ENCODE measurements at places on chromosomes 1 and 21.
A peak's percentile ranks its signal among the peaks of the same experiment; 100 is the strongest.

- DNase-seq = no peak
Measured at GRCh38 chr1:89844241-89844807, 23.5 kb downstream of the LRRC8D start.

DNA sequence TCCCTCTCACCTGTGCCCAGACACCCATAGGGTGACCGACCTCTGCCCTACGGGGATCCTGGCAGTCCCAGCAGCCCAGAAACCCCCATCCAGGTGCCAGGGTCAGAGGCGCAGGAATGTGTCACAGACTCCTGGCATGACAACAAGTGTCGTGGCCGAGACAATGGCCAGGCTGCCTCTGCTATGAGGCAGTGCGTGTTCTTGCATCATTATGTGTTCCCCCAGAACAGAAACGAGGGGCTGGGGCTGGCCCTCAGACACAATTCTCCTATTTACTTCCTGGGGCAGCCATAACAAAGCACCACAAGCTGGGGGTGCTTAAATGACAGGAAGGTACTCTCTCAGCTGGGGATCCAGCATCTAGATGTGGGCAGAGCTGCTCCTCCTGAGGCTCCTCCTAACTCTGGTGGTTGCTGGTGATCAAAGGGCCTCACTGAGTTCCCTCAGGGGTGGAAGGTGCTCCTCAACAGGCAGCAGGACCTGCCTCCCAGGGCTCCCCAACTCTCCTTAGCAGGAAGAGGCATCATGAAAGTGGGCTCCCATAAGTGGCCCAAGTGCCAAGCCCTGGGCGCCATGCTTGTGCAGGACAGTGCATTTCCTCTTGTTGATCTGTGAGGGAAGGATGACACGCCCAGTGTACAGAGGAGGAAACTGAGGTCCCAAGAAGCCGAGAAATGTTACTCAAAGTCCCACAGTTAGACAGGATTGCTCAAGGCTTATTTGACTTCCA, 24.2 kb upstream of the BACE2 start:
- DNase-seq = no peak

- DNase-seq = no peak
Measured at GRCh38 chr1:24202987-24203386, 15.9 kb upstream of the IFNLR1 start.

GRCh38 chr1:201183753-201184152, 6.9 kb upstream of the IGFN1 start:
- no peak for DNase-seq

DNA sequence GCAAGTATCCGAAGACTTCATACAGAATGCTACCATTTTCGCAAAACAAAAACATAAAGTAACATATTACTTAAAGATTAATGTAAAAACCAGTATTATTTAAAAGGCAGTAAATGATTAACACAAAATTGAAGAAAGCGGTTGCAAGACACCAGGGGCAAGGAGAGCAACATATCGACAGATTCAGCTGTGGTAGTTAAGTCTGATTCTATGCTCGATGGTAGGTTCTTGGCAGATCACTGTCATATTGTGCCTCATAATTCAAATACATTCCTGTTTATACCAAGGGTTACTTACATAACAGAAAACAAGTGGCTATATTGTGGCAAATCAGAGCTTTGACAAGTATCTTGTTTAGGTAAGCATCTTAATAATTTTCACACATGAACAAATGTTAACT, 37.7 kb downstream of the NRIP1 start:
- no peak for DNase-seq

- DNase-seq = no peak
Measured at GRCh38 chr1:7515175-7515574, 255.9 kb upstream of the VAMP3 start.

- no peak for DNase-seq
Measured at GRCh38 chr1:27564710-27565649, 39.0 kb downstream of the AHDC1 start.

- DNase-seq = peak; percentile 47
Measured at GRCh38 chr1:212667223-212668139, 32.2 kb downstream of the BATF3 start.

GRCh38 chr1:10556430-10557005, 81.8 kb downstream of the PEX14 start:
- DNase-seq = no peak

- no peak for DNase-seq
Measured at GRCh38 chr1:9069326-9070100, at the start of gene SLC2A5. Gene SLC2A5, minus strand, starts transcription at chr1:9069635. Its CDS starts 99 bp downstream, at chr1:9069536.

DNA sequence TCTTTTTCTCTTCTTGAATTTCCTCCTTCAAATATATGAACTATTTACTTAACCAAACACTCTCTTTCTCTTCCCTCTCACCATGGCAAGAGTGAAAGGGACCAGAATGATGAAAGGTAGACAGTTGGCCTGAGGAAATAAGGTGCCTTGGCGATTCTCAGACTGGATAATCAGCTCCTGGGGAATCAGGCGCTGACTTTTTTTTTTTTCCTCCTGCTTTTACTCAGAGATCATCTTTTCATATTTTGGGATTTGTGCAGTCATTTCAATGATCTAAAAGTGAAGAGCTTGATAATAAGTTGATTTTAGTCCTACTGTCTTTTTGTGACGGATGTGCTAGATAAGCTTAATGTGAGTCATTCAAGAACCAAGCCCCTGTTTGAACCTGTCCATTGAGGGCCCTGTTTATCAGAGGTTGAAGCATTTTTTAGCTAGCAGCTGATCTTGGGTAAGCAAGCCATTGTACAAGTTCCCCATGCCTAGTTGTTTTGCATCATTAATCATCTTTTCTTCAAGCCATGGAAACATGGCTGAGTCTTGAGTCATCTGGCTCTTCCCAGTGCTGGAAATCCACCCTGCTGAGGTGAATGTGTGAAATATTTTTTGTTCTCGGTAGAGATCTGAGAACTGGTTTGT, 40.8 kb downstream of the ITSN1 start:
- DNase-seq = peak; percentile 85

- DNase-seq = no peak
Measured at GRCh38 chr21:22374218-22374969, 1376.2 kb downstream of the NCAM2 start.

- no peak for DNase-seq
Measured at GRCh38 chr1:109312978-109313775, 6.4 kb upstream of the MYBPHL start.

DNA sequence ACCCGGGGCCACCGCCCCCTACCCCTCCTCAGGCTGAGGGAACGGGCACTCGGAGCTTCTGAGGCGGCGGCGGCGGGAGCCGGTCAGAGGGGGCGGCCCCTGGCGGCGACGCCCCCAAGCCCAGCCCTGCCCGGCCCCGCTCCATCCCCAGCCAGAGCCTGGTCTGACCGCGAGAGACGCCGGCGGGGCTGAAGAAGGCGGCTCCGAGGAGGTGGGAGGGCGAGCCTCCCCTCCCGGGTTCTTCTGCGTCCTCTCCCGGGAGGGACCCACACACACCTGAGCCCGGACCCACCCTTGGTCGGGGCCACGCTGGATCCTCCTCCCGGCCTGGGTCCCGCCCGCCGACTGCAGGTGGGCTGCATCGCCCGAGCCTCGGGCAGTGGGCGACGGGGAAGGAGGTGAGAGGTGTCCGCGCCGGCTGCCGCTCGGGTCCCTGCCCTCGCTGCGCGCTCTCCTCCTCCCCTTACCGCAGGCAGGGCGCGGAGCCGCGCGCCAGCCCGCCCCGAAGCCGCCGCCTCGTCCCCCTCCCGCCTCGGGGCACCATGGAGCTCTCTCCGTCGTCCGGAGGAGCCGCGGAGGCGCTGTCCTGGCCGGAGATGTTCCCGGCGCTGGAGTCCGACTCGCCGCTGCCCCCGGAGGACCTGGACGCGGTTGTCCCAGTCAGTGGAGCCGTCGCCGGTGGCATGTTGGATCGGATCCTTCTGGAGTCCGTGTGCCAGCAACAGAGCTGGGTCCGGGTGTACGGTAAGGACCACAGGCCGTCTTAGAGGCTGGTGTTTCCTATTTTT, at the start of gene RASAL2:
Gene RASAL2, plus strand, starts transcription at position 154 of the 788 bp plus-strand sequence. Its CDS starts 389 bp downstream, at position 543.
- DNase-seq = peak; percentile 34

DNA sequence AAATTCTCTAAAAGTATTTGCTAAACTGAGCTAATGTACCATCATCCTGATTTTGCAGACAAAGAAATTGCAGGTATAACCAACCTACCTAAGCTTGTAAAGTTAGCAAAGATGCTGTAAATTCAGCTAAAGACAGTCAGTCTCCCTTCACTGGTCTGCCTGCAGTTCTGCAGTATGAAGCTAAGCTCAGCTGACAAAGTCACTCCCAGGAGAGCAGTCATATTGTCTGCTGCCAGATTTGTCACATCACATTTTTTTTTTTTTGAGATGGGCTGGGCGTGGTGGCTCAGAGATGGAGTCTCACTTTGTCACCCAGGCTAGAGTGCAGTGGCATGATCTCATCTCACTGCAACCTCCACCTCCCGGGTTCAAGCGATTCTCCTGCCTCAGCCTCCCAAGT, 8.9 kb upstream of the CMPK1 start:
- DNase-seq = no peak

DNA sequence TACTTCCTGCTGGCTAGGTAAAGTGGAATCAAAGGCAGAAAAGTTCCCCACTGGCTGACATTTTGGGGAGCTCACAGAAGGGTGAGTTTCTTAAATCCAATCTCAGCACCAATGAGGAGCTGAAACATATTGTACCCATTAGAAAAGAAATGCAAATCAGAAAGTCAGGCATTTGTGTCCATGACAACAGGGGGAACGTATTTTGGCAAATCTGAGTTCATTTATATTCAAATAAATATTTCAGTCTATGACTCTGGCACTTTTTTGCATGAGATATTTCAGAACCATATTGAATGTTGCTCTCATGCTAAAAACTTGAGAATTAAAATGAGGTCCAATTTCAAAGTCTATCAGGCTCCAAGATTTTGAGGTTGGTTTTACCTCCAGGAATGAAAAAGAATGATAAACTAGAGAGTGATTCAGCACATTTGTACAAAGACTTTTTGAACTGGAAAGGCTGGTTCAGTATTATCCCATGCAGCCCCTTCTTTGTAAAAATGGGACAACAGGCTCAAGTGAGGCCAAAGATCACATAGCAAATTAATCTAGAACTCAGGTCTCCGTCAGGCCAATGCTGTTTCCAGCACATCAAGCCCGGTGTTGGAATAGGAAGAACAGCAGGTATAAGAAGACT, 202.2 kb downstream of the RRAGC start:
- no peak for DNase-seq

DNA sequence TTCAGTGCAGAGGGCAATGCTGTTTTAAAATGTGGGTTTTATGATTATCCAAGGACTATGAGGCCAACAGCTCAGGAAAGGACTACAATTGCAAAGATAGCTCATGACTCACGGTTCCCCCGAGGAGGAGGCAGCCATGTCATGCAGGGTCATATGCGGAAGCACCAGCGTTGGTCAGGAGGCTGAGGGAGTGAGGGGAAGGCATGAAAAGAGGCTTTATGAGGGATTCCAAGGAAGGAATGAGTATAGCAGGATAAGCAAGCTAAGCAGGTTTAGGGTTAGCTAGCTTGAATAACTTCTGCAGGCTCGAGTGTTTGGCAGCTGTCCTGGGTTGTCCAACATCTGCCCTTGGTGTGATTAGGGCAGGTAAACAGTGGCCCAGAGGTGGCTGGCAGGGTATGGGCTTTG, 495.1 kb downstream of the SETD4 start:
- DNase-seq = peak; percentile 65

- DNase-seq = peak; percentile 50
Measured at GRCh38 chr1:84855691-84856630, 37.0 kb downstream of the LPAR3 start.

DNA sequence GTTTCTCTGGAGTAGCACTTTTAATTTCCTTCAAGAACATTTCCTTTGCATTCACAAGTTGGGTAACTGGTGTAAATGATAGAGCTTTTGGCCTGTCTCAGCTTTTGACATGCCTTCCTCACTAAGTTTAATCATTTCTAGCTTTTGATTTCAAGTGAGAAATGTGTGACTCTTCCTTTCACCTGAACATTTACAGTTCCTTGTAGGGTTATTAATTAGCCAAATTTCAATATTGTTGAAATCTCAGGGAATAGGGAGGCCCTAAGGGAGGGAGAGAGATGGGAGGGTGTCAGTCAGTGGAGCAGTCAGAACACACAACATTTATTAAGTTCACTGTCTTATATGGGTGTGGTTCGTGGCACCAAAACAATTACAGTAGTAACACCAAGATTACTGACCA, 14.2 kb downstream of the AADACL3 start:
- no peak for DNase-seq

DNA sequence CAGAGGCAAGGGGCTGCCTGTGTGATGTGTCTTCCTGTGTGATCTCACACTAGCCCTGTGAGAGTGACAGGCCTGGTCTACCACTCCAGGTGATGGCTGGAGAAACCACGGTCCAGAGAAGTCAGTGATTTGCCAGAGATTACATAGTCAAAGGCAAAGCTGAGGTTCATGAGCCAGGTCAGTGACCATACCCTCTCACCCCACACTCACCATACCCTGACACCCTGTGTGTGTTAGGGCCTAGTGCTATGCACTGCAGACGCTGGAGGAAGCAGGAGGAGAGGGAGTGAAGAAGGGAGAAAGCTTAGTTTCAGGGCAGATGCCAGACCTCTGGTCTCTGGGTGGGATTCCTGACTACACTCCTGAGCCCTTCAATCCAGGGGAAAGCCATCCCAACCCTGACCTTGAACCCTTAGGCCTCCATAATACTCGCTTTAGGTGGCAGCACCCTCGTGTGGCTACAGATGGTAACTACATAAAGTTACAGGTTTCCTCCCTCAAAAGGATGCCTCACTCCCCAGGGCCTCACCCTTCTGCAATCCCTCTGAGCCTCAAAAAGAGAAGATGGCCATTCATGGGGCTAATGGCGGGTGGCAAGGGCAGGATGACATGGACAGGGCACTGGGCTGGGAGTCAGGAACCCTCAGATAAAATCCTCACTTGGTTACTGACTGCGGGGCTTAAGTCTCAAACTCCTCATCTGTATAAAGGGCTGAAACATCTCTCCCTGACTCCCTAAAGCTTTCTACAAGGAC, 20.8 kb upstream of the SDC3 start:
- DNase-seq = peak; percentile 58

DNA sequence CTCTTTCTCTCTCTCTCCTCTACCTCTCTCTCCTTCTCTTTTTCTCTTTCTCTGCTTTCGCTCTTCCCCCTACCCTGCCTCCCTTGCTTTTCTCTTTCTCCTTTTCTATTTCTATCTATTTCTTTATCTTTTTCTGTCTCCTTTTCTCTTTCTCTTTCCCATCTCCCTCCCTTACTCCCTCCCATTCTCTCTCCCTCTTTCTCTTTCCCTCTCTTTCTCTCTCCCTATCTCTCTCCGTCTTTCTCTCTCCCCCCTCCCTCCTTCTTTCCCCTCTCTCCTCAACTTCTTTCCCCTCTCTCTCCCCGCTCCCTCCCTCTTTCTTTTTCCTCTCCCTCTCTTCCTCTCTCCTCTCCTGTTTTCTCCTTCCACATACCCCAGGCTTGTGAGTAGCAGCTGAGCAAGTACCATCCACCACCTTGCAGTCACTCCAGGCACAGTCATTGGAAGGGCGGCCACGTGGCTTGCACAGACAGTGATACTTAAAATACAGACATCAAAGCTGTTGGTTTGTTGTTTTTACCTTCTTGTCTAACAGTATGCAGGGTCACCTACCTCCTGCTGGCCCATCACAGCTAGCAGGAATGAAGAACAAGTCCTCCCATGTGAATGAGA, 209.1 kb upstream of the COA6 start:
- DNase-seq = no peak
